NCI-H187 (cell line): ENCODE measurements at places on chromosomes 1 and 21.

GRCh38 chr1:201353186-201353940 lies 24.1 kb downstream of the TNNT2 start:
- no peak for DNase-seq

- DNase-seq, result no peak
Measured at GRCh38 chr1:87686136-87686495, 357.4 kb downstream of the LMO4 start.

DNA sequence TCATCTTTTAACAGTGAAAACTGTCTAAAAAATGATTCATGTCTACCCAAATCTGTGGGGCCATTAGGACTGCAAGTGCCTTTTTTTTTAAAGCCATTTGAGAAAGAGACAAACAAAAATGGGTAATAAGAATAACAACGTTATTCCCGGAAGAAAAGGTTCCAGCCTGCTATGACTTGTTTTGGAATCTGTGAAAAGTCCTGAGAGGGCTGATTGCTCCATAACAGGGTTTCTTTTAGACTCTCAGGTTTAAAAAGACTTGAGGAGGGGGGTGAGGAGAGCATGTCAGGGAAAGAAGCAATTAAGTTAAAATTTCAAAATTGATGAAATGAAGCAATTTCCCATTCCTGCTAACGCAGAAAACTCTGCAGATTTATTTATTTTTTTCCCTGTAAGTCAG lies 56.4 kb downstream of the CACHD1 start:
- DNase-seq, result no peak

- DNase-seq, result no peak
Measured at GRCh38 chr1:188723332-188724020, 1754.2 kb downstream of the BRINP3 start.
